ENCODE measurements at places on chromosomes 16 and 17.

DNA sequence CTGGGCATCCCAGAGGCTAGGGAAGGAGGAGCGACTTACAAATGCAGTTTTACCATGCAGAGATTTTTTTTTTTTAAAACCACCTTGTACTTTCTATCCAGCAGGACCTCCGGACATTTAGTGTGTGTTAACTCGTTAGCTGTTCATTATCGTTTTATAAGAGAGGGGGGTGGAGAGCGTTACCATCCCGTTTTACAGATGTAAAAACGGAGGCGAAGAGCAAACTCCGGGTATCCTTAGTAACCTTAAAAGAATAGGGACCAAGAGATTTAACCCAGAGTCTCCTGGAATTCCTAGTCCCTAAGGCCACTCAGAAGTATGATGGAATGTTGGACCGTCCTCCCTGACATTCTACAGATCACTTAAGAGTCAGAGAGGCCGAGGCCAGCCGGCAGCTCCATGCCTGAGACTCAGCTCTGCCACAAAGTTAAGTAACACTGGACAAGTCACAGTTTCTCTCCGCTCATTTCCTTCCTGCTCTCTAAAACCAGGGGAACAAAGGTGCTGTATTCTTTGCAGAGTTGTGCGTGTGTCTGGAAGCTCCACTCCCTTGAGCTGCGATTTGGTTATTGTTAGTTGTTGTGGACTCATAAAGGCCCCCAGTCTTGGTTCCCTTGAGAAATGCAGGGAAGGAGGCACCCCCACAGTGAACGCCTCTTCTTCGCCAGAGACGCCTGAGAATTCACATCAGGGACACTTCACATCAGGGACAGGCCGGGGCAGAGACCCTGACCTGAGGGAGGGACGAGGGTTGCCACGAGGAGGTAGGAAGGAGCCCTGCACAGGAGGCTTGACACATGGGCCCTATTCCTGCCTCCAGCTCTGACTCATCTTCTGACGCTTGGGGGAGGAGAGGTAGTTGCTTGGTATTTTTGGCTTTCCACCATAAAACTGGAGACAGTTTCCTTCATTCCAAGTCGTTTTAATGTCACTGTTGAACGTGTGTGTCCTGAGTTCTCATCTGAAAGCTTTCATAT is 1.2 kb downstream of the DUSP14 start:
- peak; percentile 88 for DNase-seq

DNA sequence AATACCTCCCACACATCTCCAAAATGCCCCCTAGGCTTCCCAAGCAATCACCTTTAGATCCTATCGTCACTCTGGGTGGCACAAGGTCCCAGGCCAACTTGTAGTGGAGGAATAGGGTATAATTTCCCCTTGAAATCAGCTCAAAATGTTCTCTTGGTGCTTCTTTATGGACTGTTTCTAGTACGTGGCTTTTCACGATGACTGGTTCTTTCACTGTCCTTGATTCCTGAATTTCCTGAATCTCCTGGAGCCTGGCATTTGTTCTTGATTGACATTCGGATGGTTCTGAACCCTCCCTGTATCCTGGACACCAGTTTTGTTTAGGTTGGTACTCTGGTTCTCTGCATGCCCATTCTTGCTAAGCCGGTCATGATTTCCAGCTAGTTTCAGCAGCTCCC is 6.9 kb upstream of the VPS53 start:
- no peak for DNase-seq

GRCh38 chr17:45218895-45219661 is 2.6 kb upstream of the FMNL1 start:
- DNase-seq: peak; percentile 95

GRCh38 chr16:67664258-67664657 is 2.3 kb downstream of the ENKD1 start:
- DNase-seq: no peak

- DNase-seq: no peak
Observed at GRCh38 chr16:11658896-11659708, 9.2 kb upstream of the SNN start.

DNA sequence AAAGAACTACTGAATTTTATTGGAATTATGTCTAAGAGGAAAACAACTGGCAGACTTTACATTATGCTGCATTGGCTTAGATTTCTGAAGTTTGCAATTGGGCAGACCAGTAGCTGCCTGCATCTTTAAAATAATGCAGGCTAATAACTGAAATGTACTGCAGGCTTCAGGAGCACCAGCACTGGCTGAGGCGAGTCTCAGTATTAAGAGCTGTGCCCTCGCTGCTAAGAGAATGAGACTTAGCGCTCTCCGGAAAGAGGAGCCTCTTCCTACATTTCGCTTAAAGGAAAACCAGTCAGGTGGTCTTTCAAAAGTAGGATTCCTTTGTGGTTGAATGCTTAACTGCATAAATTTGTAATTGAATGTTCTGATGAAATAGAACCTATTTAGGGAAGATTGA is 885 bp downstream of the CNTNAP4 start:
- DNase-seq: no peak

GRCh38 chr16:83911290-83911689 is 12.4 kb downstream of the MLYCD start:
- no peak for DNase-seq

- no peak for DNase-seq
Observed at GRCh38 chr17:51540151-51540550, 279.8 kb downstream of the UTP18 start.

- DNase-seq: no peak
Observed at GRCh38 chr17:58308173-58308984, 20.2 kb downstream of the TSPOAP1 start.

DNA sequence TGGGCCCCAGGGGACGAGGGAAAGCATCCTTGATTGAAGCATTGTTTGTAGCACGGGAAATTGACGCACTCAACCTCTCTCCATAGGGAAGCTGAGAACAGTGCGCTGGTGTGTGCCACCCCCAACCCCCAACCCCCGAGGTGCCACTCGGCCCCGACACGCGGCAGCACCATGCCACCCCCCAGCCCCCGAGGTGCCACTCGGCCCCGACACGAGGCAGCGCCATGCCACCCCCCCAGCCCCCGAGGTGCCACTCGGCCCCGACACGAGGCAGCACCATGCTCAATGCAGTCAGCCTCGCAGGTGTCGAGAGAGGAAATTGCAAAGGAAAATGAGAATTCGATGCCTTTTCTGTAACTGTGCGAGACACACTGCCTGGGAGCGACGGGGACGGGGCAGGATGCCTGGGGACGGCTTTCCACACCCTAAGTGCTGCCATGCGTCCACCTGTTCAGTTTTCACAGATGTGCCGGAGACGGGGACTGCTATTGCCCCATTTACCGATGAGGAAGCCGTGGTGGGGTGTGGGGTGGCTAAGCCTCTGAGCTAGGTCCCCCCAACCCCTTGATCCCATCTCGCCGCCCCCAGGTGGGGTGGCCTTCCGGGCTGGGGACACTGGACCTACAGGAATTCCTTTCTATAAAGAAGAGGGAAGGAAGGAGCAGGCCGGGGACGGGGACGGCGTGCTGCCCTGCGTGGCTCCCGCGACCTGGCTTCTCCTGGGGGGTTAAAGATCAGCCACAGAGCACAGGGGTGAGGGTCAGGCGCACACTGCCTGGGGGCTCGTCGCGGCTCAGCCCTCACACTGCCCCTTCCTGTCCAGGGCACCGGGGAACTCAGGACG is 9.8 kb downstream of the CBFA2T3 start:
- no peak for DNase-seq

- DNase-seq: peak; percentile 9
Observed at GRCh38 chr16:11725457-11725856, 17.2 kb downstream of the TXNDC11 start.

DNA sequence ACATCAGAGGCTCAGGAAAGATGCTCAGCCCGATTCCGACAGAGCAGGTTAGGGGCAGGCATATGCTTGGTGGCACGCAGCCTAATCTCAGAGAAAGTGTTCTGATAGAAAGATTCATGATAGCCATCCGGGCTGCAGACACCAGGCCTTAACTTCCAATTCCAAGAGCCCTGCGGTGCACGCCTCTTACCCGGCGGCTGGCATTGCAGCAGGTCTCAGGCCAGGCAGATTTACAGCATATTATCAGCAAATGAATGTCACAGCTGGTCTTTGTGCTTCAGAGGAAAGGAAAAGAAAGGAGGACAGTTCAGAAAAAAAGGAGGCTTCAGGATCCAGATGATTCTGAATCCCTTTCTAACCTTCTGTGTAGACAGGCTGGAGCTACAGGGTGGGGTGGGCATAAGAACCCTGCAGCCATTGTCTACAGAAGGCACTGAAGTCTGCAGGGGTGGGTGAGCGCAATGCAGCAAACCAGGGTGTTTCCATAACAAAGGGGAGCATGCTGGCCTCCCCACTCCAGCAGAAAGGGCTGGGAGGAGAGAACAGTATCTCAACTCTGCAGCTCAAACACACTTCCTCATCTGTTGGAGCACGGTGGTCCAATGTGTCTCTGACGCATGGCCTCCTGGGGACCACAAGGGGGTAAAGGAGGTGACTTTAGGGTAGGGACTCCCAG is 277.4 kb upstream of the XYLT1 start:
- DNase-seq: no peak

GRCh38 chr16:11355862-11356261 is 10.6 kb downstream of the RMI2 start:
- DNase-seq: no peak

DNA sequence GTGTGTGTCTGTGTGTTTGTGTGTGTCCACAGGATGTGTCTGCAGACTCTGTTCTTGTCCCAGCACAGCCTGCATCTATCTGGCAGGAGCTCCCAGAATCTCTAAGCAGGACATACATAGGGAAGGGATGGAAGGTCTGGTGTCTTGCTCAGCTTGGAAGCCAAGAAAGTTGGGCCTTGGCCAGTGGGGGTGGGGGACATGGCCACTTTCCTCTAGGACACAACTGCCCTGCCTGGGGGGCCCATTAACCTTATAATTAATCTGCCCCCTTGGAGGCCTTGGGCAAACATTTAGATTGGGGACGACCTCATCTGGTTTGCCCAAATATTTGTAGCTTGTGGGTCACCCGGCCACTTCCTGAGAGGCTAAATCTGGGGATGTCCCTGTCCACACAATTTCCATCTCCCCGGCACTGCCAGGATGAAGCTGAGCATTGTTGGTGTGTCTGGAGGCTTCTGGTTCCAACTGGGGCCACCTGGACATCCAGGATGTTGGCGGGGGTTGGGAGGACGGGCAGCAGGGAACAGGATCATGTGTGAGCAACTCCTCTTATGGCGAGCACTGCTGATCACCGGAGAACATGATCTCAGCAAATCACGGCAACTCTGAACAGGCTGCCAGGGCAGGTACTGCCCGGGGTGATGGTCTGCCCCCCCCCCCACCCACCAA is 17.2 kb upstream of the FOXF1 start:
- no peak for DNase-seq

GRCh38 chr16:81440888-81441761 is 3.5 kb upstream of the CMIP start:
- no peak for DNase-seq

DNA sequence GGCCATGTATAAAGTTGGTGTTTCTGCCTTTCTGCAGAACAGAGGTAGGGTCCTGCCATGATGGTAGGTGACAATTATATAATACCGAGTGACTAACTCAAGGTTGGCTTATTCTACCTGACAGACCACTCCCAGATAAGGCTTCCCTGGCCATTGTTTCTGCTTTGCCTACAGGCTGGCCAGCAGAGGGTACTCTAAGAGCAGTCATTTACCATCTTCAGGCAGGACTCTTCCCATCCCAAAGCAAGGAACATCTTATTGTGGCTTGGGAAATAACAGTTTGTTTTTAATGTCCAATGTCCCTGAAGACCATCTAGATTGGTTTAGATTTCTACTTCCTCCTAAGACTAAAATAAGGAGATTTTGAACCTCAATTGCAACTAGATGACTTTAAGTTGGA is 74.1 kb downstream of the SNX11 start:
- no peak for DNase-seq

- DNase-seq: no peak
Observed at GRCh38 chr16:54651440-54652195, 279.0 kb upstream of the IRX5 start.

GRCh38 chr16:24993722-24994686 is 21.2 kb downstream of the ARHGAP17 start:
- DNase-seq: peak; percentile 85

GRCh38 chr16:87404764-87405625 is 12.9 kb downstream of the MAP1LC3B start:
- peak; percentile 17 for DNase-seq

- DNase-seq: no peak
Observed at GRCh38 chr16:6266703-6267102, 1065.9 kb upstream of the RBFOX1 start.

GRCh38 chr16:67822511-67822910 is 15.8 kb downstream of the TSNAXIP1 start:
- peak; percentile 36 for DNase-seq

- no peak for DNase-seq
Observed at GRCh38 chr16:79950932-79951719, 350.6 kb upstream of the MAF start.

GRCh38 chr17:31074772-31075555 is 19.8 kb upstream of the NF1 start:
- DNase-seq: peak; percentile 58
